IMR-90 (cell line): ENCODE measurements at places on chromosomes 7 and 10.

GRCh38 chr7:126778101-126778500, 474.6 kb downstream of the GRM8 start:
- DNase-seq: no peak

- DNase-seq: no peak
Observed at GRCh38 chr10:17060289-17060688, 69.3 kb downstream of the CUBN start.

DNA sequence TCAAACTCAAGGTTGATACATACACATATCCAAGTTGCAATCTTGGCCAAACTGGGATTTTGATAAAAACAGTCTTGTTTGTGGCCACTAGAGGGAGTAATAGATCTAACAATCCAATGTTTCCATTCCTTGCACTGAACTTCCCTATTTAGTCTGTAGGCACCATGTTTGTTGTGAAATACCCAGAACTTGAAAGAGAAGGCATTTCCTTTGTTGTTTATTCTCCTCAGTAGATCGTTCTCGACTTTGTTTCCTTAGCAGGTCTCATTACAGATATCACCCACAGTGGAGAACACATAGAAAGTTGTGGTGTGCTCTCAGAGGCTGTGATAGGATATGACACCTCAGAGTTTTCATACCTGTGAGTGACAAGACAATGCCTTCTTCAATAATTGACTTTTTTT, 70.3 kb upstream of the MXI1 start:
- peak; percentile 78 for DNase-seq

DNA sequence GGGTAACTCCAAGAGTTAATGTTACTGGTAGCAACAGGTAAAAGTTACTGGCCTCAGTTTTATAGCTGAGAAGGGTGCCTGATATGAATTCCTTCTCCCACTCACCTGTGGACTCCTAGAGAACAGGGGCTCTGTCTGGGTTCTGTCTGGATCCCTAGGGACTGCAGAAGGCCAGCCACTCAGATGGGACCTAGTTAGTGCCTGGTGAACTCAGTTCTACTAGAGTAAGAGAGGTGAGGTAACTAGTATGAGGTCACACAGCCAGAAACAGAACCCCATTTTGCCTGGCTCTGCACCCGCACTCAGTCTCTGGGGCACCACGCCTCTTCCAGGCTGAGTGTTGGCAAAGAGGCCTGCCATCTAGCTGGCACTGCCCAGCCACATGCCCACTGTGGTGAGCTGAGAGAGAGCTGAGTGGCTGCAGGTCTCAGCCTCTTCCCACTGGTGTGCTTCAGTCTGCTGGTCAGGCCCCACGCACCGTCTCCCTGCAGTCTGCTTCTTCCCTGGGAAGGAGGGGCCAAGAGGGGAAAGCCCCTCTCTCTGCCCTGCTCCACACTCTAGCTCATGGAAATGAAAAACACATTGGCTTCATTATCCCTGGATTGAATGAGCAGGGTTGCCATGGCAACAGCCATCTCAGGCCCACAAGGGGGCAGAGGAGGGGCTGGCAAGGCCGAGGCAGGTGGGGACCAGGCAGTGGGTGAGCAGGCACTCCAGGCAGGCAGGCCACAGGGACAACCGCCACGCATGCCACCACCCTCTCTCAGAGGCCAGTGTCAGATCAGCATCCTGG, 110.6 kb downstream of the ZMIZ1 start:
- no peak for DNase-seq

GRCh38 chr7:23167691-23168090, 14.2 kb upstream of the NUP42 start:
- DNase-seq: no peak

DNA sequence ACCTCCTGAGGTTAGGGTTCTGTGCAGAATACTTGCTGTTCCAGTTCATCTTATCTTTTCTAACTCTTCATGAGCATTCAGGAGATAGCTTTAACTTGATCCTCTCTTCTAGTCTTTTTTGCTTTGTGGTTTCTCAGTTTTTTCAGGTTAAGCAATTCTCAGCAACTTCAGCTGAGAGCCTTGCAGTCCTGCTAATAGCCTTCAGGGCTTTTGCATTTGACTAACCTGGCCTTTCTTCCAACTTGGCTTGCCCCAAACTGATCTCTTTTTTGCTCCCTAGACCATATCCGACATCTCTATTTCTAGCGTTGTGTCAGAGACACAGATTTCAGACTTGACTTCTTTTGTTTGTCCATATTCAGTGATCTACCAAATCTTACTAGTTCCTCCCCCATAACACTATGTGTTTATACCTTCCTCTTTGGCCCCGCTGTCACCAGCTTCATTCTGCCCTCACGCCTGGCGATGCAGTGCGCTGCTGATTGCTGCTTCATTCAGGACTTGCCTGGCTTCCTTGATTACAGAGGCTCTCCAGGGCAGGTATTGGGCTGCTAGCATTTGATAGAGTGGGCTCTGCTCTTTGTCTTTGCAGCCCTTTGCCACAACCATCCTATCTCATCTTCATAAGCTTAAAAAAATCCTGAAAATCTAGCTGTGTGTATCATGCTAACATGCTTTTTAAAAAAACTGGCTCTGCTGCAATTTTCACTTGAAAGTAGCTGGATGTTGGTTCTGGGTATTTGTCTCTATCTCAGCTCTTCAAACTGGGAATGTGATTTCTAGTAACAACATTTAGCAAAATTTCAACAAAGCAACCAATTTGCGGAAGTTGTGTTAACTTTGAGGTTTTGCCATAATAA, 9.6 kb downstream of the CUL1 start:
- no peak for DNase-seq

DNA sequence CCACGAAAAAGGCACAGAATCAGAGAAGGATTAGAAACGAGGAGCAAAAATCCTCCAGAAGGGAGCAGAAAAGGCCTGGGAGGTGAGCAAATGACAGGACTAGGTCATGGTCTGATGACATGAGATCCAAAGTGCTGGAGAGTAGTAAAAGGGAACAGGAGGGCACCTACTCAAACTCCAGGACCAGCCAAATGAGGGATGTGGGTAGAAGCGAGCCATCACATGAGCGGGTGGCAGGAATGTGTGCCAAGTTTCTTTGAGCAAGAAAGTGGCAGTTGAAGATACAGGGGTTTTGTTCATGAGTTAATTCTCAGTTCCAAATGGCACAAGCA, 112.6 kb downstream of the RNF32 start:
- no peak for DNase-seq

DNA sequence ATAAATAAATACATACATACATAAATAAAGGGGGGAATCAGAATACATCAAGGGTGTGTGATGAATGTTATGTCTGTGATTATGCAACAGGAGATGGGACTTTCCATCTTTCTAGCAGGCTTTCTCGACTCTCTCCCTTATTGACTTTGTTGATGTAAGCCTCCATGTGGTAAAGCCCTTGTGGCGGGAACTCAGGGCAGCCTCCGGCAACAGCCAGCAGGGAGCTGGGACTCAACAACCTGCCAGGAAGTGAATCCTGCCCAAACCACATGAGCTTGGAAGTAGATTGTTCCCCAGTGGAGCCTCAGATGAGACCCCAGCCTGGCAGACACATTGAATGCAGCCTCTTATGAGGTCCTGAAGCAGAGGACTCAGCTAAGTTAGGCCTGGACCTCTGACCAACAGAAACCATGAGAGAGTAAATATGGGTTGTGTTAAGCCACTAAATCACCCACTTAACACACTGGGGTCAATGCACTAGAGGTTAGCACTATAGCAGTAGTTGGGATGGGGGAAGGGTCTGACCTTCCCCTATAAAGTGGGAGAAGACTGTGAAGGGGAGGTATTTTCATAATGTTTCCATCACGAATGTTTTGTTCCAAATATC, 104.0 kb downstream of the JCAD start:
- peak; percentile 51 for DNase-seq

- DNase-seq: peak; percentile 78
Observed at GRCh38 chr10:101467286-101467770, 113.4 kb downstream of the BTRC start.

GRCh38 chr10:98675902-98676301, 229.2 kb upstream of the HPS1 start:
- no peak for DNase-seq

DNA sequence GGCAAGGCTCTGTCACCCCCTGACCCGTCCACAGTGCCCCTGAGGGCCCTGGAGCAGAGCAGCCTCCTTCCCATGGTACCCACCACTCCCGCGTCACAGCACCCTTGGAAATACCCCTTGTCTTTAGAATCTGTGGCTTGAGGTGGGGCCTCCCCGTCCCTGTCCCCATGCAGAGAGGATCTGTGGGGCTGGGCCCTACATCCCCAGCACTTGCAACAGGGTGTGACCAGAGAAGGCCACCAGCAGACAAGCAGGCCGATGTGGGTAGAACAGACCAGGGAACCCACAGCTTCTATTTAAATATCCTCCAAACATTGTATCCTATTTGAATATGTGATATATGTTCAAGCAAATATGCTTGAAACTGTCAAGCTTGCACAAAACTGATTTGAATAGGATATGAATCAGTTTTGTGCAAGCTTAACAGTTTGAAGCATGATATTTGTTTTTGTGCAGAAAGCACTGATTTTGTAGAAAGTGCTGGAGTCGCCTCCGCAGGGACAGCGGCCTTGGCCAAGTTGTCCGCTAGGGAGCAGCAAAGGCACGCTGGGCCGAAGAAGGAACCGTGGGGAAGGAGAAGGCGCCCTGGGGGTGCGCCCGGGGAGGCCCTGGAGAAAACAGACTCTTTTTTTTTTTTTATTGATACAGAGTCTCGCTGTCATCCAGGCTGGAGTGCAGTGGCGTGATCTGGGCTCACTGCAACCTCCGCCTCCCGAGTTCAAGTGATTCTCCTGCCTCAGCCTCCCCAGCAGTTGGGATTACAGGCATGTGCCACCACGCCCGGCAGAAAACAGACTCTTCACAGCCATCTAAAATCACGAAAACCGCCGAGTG, 2.2 kb downstream of the CFAP46 start:
- DNase-seq: peak; percentile 47

DNA sequence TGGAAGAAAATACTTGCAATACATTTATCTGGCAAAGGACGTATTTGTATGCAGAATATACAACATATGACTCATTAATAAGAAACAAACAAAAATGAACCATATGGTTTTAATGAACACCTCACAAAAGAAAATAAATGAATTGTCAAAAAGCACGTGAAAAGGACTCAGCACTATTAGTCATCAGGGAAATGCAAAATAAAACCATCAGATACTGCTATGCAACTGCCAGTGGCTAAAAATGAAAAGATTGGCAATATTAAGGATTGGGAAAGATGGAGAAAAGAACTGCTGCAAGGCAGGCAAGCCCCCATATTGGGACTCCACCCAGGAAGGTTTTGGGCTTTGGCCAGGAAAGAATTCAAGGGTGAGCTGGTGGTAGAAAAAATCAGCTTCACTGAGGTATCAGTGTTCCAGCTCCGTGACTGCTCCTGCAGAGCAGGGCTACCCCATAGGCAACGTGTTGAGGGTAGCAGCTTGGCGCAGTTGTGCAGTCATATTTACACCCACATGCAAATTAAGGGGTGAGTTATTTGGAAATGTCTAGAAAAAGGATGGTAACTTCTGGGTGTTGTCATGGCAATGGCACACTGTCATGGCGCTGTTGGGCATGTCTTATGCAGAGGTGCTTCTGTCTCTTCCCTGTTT, 72.7 kb downstream of the CUBN start:
- DNase-seq: peak; percentile 83

DNA sequence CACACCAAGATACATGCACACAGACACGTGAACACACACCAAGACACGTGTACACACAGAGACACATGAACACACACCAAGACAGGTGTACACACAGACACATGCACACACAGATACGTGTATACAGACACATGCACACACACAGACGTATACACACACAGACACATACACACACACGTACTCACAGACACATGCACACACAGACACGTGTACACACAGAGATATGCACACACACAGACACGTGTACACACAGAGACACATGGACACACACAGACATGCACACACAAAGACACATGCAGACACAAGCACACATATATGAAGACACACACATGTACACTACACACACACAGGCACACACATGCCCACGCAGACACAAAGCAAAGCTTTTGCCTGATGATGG, 134.6 kb downstream of the TCERG1L start:
- no peak for DNase-seq
